ENCODE measurements at places on chromosomes 6 and 20.

DNA sequence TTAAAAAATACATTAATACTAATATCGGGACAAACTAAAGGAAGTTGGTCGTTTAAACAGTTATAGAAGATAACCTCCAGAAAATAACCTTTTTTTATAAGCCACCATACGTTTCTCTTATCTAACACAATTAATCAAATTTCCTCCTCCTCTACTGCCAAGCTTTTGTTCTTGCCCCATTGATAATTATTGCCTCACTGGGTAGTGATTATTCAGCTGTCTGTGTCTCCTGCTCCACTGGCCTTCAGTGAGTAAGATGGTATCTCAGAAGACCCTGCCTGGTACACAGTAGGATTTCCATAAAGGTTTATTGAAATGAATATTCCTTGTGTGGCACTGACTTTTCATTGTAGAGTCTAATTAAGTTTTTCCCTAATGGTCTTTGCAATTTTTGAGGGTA, 165.5 kb upstream of the SCGN start:
- no peak for DNase-seq

DNA sequence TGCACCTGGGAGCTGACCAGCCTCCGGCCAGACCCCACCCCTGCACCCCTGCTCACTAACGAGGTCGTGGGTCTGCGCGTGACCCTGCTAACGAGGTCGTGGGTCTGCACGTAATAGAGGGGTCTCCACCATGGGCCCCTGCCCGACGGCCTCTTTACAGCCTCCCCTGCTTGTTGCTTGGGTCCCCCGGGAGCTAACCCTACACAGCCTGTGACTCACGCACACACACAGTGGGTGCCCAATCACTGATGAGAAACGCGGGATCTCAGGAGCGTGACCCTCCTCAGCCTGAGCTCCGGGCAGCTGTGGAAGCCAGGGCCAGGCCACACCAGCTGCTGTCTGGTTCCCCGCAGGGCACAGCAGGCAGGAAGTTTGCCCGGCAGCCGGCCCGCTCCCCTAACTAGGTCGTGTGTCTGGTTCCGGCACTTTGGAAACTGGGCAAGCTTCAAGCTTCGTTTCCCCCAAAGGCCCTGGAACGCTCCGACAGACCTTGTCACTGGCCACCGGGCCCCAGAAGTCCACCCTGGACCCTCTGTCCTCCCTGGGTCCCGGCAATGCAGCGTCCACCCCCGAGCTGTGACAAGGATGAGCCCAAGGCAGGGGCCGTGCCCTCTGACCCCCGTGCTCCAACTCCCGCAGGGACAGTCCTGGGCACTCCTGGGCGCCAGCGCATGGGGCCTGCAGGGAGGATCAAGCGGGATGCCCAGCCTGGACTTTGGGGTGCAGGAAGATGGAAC, 767 bp downstream of the PTK6 start:
- peak; percentile 44 for DNase-seq

DNA sequence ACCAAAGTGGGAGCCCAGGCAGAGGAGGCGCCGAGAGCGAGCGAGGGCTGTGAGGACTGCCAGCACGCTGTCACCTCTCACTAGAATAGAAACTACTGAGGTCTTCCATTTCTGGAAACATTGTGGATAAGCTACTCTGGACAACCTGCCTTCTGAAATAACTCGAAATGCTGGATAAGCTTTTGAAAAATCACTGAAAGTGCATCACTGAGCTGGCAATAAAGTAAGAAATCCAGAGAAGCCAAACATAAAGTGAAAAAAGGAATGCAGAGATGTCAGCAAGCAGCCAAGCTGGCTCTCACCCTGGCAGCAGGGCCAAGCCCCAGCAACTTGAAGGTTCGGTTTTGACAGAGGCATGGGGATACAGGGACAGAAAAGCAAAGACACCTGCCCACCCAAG, 59.2 kb upstream of the MYLIP start:
- DNase-seq = no peak

DNA sequence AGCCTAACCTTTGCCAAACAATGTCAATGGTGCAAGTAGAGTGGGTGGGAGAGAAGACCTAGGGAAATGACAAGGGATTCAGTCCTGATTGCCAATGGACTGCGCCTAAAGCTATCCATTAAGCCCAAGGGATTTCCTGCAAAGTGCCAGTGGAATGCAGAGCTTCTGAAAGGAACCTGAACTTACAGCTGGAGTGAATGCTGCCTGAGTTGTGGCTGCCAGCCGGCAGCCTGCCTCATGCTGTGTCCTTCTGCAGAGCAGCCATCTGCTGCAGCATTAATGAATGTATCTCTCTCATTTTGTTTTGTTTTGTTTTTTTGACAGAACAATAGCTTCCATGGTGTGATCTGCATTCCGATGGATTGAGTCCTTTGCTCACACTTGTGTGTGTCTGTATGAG, 44.7 kb downstream of the SLC35F1 start:
- DNase-seq = no peak

DNA sequence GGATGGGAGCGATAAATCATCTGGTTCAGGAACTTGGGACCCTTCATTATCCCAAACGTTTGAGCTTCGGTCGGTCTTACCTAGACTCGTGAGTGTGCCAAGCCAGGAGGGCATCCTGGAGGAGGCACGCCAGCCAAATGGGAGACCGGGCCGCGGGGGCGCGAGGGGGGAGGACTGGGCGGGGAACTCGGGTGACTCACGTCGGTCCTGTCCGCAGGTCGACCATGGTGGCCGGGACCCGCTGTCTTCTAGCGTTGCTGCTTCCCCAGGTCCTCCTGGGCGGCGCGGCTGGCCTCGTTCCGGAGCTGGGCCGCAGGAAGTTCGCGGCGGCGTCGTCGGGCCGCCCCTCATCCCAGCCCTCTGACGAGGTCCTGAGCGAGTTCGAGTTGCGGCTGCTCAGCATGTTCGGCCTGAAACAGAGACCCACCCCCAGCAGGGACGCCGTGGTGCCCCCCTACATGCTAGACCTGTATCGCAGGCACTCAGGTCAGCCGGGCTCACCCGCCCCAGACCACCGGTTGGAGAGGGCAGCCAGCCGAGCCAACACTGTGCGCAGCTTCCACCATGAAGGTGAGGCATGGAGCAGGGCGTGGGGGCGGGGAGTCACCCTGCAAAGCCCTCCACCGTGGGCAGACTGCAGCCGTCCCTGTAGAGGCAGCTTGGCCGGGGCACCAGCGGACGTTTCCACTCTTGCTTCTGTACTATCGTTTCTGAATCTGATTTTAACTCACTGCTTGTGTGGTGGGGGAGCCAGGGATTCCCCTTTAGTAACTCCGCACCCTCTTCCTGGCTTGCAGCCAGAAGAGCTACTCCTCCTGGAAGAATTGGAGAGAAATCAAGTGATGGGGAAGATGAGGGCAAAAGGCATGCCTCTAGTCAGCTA, 2.7 kb downstream of the BMP2 start:
- DNase-seq = no peak

DNA sequence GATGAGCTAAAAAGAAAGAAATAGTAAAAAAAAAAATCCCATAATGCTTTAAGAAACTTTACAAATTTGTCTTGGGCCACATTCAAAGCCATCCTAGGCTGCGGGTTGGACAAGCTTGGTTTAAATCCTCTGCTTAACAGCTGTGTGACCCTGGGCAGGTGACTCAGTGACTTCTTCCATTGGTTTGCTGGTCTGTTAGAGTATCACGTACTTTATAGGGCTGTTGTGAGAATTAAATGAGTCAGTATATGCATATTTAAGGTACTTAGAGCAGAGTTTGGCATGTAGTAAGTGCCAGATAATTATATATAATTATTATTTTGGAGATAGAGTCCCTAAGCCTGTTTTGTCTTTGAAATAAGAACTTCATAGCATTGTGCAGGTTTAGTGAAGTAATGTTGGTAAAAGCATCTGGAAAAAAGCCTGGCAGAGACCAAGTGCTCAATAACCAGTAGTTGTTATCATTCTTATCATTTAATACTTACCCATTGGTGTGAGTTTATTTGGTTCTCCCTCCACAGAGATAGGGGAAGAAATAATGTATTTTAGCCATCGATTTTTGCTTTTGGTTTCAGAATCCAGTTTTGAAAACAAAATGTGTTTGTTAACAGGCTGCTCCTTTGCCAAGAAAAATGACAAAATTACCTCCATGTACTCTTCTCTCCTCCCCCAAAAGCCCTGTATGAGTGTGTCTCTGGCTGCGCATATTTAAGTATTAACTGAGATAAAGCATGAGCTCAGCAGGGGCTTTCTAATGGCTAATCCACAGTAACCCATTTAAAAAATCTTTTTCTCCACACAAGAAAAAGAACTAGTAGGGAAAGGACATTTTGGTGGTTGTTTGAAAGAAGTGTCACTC, 67.2 kb downstream of the FOXO3 start:
- DNase-seq = peak; percentile 22

DNA sequence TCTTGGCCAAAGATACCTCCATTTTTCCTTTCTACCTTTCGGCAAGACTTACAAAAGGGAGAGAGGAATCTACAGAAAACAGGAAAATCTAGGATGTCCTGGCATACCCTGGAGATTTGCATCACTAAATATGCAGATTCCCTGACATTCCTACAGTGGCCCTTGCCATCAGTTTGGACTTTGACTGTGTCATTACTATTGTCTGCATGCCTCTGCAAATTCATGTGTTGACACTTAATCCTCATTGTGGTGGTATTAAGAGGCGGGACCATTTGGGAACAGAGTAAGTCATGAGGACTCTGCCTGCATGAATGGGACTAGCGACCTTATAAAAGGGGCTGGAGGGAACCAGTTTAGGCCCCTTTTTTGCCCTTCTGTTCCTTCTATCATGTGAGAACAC, 50.5 kb upstream of the DTNBP1 start:
- no peak for DNase-seq

- peak; percentile 95 for DNase-seq
These were observed 2.9 kb upstream of the HLA-DOB start for GRCh38 chr6:32819729-32820128.

- peak; percentile 99 for DNase-seq
These were observed 176.4 kb upstream of the BMP2 start for GRCh38 chr20:6590891-6591637.

- peak; percentile 37 for DNase-seq
These were observed 143.4 kb upstream of the HMGN3 start for GRCh38 chr6:79377888-79378348.

DNA sequence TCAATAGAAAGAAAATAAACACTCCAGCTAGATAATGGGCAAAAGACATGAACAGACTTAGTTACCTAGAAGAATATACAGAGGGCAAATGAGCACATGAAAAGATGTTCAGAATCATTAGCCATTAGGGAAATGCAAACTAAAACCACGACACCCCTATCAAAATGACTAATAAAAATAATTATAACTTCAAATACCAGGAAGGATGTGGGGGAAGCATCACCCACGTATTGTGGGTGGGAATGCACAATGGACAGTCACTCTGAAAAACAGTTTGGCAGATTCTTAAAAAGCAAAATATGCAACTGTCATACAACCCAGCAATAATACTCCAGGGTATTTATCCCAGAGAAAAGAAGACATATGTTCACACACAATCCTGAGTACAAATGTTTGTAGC, 92.6 kb downstream of the DLL1 start:
- no peak for DNase-seq

DNA sequence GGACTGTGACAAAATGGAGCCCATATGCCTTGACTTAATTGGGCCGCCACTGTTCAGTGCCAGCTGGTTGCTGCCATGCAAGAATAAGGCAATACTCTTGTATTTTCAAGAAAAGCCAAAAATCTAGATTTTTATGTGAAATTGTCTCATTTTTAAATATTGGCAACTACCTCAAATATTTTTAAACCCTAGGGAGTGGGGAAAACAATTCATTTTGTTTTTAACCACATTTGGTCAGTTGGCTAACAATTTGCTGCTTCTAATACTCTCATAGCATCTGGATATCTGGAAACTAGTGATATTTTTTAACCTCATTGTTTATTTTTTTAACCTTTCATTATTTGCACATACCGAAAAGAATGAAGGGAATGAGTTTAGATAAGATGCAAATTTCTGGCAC, 91.0 kb downstream of the EYA2 start:
- no peak for DNase-seq

- DNase-seq = no peak
These were observed 20.0 kb downstream of the SULF2 start for GRCh38 chr20:47765271-47765670.

- no peak for DNase-seq
These were observed 309.7 kb downstream of the ALDH8A1 start for GRCh38 chr6:134640229-134640628.

GRCh38 chr6:37279366-37280134, 21.6 kb upstream of the TMEM217 start:
- peak; percentile 16 for DNase-seq

GRCh38 chr6:83767033-83767432, 58.1 kb upstream of the SNAP91 start:
- no peak for DNase-seq

GRCh38 chr20:34037121-34037520, 43.4 kb downstream of the RALY start:
- peak; percentile 52 for DNase-seq

- no peak for DNase-seq
These were observed 52.7 kb downstream of the RPP21 start for GRCh38 chr6:30397697-30398096.

DNA sequence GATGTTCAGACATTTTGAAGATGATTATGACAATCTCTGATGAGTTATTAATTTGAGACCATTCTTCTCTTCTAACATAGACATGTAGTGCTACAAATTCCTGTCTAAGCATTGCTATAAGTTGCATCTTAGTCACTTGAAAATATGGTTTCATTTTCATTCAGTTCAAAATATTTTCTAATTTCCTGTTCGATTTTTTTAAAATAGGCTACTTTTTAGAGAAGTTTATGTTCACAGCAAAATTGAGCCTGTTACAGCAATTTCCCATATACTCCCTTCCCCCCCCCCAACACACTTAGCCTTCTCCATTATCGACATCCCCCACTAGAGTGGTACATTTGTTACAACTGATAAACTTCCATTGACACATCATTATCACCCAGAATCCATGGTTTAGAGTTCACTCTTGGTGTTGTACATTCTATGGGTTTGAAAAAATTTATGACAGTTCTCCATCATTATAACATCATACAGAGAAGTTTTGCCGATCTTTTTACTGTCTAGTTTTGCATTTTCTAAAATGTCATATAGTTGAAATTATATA, 31.2 kb downstream of the PLAGL1 start:
- DNase-seq = no peak

- no peak for DNase-seq
These were observed 77.2 kb upstream of the BHLHE23 start for GRCh38 chr20:63083831-63084562.

- peak; percentile 10 for DNase-seq
These were observed 1.1 kb downstream of the SAPCD1 start for GRCh38 chr6:31763619-31763940.

GRCh38 chr6:168017629-168018028, 20.2 kb downstream of the KIF25 start:
- DNase-seq = no peak

- no peak for DNase-seq
These were observed 106.4 kb downstream of the PPP1R14C start for GRCh38 chr6:150249261-150249660.

DNA sequence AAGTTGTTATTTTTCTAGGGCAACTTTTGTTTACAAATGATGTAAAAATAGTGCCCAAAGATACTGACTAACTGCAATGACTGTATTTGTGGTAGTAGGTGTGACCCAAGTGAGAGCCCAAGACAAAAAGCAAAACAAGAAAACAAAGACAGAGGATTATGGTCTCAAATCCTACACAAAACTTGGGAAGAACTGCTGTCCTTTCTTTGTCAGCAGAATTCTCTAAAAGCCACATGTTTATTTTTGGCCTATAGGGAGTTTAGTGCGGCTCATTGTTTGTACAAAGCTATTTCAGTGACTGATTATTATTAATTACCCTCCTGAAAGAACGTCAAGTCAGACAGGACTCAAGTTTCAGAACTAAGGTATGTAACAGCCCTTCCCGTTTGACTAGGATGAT, 509.2 kb upstream of the SLC35B3 start:
- peak; percentile 3 for DNase-seq

GRCh38 chr20:3407040-3407770, at the start of gene DNAAF9:
DNAAF9 (minus strand) TSS chr20:3407669; CDS start chr20:3407557, 112 bp downstream.
- peak; percentile 30 for DNase-seq

GRCh38 chr6:138815797-138816528, 20.1 kb downstream of the ECT2L start:
- peak; percentile 71 for DNase-seq

Data from bronchial epithelial cell (primary cell).